ENCODE measurements at places on chromosomes 3 and 15.

DNA sequence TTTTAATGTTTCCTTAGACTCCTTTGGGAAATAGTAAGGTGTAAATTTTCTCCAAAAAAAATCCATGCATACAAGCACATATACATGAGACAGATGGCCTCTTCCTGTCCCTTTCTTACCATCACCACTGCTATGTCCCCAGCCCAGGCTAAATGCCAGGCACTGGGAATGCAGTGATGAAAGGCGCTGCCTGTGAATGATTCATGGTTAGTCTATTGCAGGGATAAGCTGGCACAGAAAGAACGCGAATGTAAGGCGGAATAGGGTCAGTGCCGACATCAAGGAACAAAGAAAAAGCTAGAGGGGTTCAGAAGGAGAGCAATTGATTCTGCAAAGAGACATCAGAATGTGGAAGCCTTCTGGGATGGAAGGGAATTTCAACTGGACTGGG, 36.2 kb upstream of the CFAP161 start:
- no peak for DNase-seq

DNA sequence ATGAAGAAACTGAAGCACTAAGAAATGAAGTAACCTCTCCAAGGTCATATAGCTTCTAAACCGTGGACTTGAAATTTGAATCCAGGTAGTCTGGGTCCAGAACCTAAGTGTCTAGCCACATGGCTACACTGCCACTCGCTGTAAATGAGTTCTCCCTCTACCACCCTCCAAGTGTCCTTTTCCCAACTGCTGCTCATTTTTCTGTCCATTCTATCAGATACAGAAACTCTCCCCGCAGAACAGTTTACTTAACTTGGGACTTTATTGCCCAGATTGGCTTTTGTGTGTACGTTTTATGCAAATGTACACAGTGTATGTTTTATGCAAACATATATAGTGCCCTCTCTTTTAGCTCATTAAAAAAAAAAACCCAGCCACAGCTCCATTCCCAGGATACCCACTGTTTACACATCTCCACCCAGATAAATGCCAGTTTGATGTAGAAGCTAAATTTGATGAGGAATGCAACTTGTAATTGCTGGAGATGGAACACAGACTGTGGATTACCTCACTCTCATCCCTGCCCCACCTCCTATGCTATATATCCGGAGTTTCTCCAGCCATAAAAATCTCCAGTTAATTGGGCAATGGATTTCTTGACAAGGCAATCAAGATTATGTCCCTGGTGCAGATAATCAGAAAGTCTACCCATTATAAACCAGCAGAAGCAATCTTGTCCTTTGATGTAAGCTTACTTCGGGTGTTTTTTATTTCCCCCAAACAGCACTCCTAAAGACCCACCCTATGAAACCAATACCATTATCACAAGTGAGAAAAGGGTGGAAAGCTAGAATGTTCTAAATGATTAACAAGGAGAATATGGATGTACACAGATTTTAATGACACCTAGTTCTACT, 42.0 kb downstream of the THBS1 start:
- no peak for DNase-seq

DNA sequence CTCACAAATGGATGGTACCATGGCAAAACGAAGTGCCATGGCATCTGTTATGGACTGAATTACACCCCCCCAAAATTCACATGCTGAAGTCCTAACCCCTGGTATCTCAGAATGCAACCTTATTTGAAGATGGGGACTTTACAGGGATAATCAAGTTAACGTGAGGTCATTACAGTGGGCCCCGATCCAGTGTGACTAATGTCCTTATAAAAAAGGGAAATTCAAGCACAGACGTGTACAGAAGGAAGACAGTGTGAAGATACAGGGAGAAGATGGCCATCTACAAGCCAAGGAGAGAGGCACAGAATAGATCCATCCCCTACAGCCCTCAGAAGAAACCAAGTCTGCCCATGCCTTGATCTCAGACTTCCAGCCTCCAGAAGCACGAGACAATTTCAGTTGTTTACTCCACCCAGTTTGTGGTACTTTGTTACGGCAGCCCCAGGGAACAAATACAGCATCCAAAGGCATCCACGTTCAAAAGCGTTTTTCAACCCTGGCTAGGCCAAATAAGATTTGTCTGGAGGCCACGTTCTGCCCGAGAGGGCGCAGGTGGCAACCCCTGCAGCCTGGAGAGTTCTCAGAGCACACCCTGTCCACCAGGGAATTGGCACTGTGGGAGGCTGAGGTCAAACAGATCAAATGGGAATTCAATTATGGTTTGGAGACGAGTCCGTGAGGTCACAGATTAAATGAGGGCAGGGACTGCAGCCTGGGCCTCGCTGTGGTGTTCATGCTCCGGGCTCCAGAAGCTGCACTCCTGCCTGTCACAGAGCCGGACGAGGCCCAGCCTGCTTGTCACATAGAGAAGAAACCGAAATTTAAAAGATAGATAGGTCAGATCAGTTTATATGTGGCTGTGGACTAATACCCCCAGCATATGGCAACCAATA, 494.8 kb downstream of the SHQ1 start:
- no peak for DNase-seq

DNA sequence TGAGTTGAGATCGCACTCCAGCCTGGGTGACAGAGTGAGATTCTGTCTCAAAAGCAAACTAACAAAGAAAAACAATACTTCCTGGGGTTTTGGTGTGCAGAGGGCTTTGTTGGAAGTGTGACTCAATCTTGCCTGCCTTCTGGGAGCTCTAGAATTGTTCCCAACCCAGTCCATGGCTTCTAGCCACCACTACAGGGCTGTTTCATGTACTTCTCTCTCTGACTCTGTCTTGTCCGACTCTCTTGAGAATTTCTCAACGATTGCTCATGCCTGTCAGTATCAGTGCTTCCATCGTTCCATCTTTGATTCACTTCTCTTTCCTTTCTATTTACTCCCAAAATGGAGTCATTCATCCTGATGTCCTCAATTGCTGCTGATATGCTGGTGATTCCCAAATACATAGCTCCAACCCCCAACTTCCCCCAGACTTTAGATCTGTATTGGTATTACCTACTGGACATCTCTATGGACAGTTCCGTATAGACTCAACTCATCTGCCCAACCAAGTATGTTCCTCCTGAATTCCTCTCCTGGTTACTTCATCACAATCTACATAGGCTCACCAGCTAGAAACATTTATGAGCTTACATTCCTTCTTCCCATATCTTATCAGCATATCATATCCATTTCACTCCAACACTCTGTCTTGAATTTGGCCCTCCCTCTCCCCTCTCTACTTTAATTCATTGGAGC, 1.8 kb upstream of the AP2M1 start:
- DNase-seq, result no peak

DNA sequence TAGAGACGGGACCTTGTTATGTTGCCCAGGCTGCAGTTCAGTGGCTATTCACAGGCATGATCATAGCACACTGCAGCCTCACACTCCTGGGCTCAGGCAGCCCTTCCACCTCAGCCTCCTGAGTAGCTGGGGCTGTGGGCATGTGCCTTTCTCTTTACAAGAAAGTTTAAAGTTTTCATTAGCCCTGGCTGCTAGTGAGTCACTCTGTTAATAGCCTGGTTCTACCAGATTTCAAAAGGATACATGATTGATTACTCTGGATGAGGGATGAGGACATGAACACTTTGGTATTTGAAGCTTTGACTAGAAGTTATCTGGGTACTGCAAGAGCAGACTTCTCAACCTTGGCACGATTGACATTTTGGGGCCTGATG, 95.1 kb downstream of the DHX36 start:
- no peak for DNase-seq

GRCh38 chr15:88900309-88900981, 5.1 kb upstream of the HAPLN3 start:
- DNase-seq, result no peak

DNA sequence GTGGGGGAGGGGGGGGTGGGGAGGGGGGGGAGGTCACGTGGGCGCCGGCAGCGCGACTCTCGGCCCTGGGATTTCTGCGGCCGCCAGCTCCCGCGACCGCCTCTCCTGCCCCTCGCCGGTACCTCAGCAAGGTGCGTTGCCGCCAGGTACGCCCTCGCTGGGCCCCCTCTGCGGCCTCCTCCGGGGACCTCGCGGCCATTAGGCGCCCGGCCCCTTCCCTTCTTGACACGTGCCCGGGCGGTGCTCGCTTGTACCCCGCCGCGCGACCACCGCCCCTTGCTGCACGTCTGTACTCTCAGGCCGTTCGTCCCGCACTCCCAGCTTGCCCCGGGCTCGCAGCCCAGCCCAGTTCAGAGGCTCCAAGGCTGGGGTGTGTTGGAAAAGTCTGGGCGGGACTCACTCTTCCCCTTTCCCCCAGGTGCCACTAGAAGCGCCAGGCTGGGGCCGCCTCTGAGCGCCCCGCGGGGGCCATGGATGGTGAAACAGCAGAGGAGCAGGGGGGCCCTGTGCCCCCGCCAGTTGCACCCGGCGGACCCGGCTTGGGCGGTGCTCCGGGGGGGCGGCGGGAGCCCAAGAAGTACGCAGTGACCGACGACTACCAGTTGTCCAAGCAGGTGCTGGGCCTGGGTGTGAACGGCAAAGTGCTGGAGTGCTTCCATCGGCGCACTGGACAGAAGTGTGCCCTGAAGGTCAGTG, at the start of gene MAPKAPK3:
TSS of gene MAPKAPK3 (plus strand) at position 56 of the 696 bp plus-strand sequence. CDS start at position 471, 415 bp downstream.
- DNase-seq, result no peak

- no peak for DNase-seq
These were observed 1.7 kb downstream of the MESP2 start for GRCh38 chr15:89777782-89778380.
